Esophagus squamous epithelium (tissue), 5 donors: ENCODE measurements at places on chromosomes 12 and 14. TPM values are rescaled to one million over a fixed set of nuclear protein-coding genes. Genes with fewer than 3 reads are reported as not detected.

DNA sequence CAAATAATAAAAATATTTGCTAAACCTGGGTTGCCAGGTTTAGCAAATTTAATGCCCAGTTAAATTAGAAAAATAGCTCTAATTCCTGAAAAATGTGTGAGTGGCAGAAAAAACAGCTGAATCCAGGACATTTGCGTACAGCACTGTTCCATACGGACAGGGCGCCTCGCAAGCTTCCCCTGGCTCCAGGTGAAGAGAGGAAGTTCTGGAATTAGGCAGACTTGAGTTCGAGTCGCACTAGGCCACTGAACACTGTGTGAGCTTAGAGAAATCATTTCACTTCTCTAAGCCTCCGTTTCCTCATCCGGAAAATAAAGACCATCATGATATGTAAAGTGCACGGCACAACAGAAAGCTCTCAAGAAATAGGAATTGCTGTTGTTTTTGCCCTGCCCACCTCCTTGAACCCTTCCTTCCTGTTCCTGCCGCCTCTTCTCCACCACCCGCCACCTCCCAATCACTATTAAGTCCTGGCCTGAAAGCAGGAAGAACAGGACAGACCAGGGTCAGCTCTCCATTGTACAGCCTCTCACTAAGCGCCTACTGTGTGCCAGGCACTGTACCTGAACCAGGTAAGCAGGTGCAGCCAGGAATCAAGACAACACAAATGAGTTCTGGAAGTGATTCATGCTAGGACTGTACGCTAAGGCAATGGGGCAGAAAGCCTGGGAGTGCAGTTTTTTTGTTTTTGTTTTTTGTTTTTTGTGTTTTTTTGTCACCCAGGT lies 763 bp upstream of the PHETA1 start:
- no peak for DNase-seq

DNA sequence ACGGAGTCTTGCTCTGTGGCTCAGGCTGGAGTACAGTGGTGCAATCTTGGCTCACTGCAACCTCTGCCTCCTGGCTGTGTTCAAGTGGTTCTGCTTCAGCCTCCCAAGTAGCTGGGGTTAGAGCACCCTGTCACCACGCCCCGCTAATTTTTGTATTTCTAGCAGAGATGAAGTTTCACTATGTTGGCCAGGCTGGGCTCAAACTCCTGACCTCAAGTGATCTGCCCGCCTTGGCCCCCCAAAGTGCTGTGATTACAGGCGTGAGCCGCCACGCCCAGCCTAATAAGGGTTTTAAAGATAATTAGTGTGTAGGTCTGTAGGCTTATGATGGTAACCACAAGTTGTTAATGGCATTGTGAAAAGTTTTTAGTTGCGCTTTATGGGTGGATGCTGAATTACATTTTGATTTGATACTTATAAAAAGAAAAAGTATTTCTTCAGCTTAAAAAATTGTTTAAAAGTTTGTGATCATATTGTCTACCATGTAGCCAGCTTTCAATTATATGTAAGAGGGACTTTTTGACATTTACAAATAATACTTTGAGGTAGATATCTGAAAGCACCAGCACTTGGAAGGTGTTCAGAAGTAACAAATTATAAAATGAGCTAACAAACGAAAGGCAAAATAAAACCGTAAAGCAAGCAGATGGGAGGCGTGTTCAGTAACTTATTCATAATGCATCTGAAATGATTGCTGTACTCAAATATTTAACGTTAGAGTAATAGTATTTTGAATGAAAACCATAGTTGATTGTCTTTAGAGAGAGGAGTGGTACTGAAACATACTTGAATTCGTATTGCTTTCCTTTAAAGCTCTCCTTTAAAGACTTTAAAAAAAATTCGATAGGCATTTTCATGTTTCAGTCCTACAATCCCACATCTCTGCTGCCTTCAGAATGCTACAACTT lies 37.1 kb downstream of the MDM2 start:
- DNase-seq, result no peak

The SERPINA1 gene
- total RNA-seq, result 3.4 TPM

DNA sequence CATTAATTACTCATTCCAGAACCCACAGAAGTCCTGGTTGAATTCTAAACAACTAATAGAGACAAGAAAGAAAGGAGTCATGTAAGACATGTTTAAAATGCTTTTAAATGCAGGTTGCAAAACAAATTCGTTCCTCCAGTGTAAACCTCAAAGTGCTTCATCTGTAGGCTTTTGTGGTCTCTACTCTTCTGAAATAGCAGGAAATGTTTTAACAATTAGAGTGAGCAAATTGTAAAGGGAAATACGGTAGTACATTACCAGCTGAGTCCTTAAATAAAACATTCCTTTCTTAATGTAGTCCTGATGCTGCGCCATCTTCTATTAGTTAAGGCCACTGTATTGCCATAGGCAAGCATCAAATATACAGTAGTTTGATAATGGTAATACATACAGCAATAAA lies 1934.2 kb upstream of the SEL1L start:
- no peak for DNase-seq

DNA sequence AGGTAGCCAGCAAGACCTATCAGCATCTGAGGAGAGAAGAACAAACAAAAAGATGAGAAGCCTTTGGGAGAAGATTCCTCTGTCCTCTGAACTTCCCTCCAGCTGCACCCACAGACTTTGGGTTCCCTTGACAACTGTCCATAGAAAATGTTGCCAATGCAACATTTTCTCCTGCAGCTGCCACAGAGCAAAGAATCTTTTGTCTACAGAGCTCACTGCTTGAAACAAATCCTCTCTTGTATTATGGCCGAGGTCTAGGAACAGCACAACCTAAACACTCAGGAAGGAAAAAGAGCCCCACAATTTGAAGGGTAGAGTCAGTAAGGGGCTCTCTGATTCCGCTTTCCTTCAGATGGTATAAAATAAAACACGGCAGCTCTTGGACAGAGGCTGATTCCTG lies 14.3 kb downstream of the POMT2 start:
- no peak for DNase-seq
